ENCODE measurements at places on chromosomes 16 and 17. TPM values are rescaled to one million over a fixed set of nuclear protein-coding genes. Genes with fewer than 3 reads are reported as not detected.

The C17orf78 gene
- polyA plus RNA-seq = 0.06 TPM

- DNase-seq = no peak
Observed at GRCh38 chr17:78202666-78203065, 11.4 kb upstream of the BIRC5 start.

- no peak for DNase-seq
Observed at GRCh38 chr17:1606352-1606985, 22.2 kb downstream of the SLC43A2 start.

DNA sequence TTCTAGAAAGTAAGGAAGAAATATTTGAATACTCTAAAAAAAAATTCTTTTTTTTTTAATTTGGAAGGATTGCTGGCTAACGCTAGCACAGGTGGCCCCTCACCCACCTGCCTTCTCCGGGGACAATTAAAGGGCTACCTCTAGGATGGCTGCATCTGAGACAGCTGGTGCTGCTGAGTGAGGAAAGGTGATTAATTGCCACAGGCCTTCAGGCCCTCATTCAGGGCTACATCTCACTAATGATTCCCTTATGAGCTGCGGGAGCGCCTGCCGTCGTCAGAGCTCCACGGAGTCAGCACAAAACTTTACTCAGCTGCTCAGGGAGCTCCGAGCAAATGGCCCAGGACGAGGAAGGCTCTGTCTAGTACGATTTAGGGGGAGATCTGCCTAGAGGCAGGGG is 27.0 kb upstream of the AKTIP start:
- no peak for DNase-seq

DNA sequence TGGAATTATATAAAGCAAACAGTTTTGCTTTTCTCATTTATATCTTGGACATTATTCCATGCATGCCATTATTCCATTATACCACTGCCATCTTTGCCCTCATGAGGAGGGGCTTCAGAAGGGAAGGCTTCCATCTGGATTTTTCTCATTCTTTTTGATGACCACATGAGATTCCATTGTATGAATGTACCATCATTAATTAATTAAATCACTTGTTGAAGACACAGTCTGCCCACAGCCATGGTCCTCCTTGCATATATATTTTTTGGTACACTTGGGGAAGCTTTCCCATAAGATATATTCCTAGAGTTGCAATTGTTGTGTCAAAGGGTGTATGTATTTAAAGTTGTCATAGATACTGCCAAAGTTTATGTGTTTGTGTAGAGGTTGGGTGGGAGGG is 7.1 kb downstream of the ARL4D start:
- no peak for DNase-seq
